Kidney (tissue), 22 donors: ENCODE measurements at places on chromosomes 5 and 9. TPM values are rescaled to one million over a fixed set of nuclear protein-coding genes. Genes with fewer than 3 reads are reported as not detected.

The RMRP gene
- not detected for polyA plus RNA-seq

The GPRIN1 gene
- 0.45 TPM for polyA plus RNA-seq

The SARDH gene
- 12.0 TPM for polyA plus RNA-seq

The SH3PXD2B gene
- polyA plus RNA-seq: 3.1 TPM

The LHX6 gene
- 0.82 TPM for polyA plus RNA-seq

The PNPLA7 gene
- polyA plus RNA-seq: 2.1 TPM

The PPP3R2 gene
- polyA plus RNA-seq: not detected

The SEMA4D gene
- 18.9 TPM for polyA plus RNA-seq

The ARHGEF39 gene
- polyA plus RNA-seq: 0.17 TPM

The BARHL1 gene
- not detected for polyA plus RNA-seq

The IFNA13 gene
- not detected for polyA plus RNA-seq

The CCDC183 gene
- 3.1 TPM for polyA plus RNA-seq

The GZMA gene
- 2.2 TPM for polyA plus RNA-seq

The ZNF346 gene
- polyA plus RNA-seq: 9.5 TPM

The PRDM9 gene
- not detected for polyA plus RNA-seq

The PDCD1LG2 gene
- 1.5 TPM for polyA plus RNA-seq

The NR5A1 gene
- polyA plus RNA-seq: not detected

The SPAAR gene
- 3.2 TPM for polyA plus RNA-seq

The FBXL7 gene
- polyA plus RNA-seq: 3.9 TPM

The PKD2L2 gene
- polyA plus RNA-seq: not detected

The GHR gene
- 6.5 TPM for polyA plus RNA-seq

The FIBCD1 gene
- not detected for polyA plus RNA-seq

The CTNNA1 gene
- polyA plus RNA-seq: 177 TPM

The KIF20A gene
- polyA plus RNA-seq: 0.22 TPM

The C9 gene
- polyA plus RNA-seq: 1.5 TPM

The GLRA1 gene
- not detected for polyA plus RNA-seq

The NKD2 gene
- 7.9 TPM for polyA plus RNA-seq

The GGTA1 gene
- polyA plus RNA-seq: 6.8 TPM

The ZNF454 gene
- polyA plus RNA-seq: 0.77 TPM

The LCN15 gene
- not detected for polyA plus RNA-seq

The TARS1 gene
- 66.0 TPM for polyA plus RNA-seq

The TRIM36 gene
- polyA plus RNA-seq: 0.39 TPM

The PCDHB4 gene
- 0.90 TPM for polyA plus RNA-seq

The MYOZ3 gene
- 1.3 TPM for polyA plus RNA-seq

The C5orf58 gene
- not detected for polyA plus RNA-seq

The DOCK8 gene
- polyA plus RNA-seq: 5.0 TPM

The CLIC3 gene
- 2.1 TPM for polyA plus RNA-seq

The CDH6 gene
- 21.8 TPM for polyA plus RNA-seq

The ZNF484 gene
- 1.9 TPM for polyA plus RNA-seq

The IL12B gene
- polyA plus RNA-seq: not detected

The SLC12A7 gene
- polyA plus RNA-seq: 28.2 TPM

The GNAQ gene
- 16.2 TPM for polyA plus RNA-seq

The UNC5A gene
- polyA plus RNA-seq: not detected

The CTNND2 gene
- 0.15 TPM for polyA plus RNA-seq

The TENT4A gene
- 4.8 TPM for polyA plus RNA-seq

The PCDHA1 gene
- not detected for polyA plus RNA-seq

The SURF4 gene
- polyA plus RNA-seq: 121 TPM

The GBGT1 gene
- polyA plus RNA-seq: 7.9 TPM

The PCDHA9 gene
- not detected for polyA plus RNA-seq

The PCDHGB5 gene
- polyA plus RNA-seq: 0.82 TPM

The FOXD4L4 gene
- polyA plus RNA-seq: not detected

The C5orf46 gene
- not detected for polyA plus RNA-seq

The MLANA gene
- not detected for polyA plus RNA-seq

The CAVIN4 gene
- polyA plus RNA-seq: 0.24 TPM

The CCNJL gene
- polyA plus RNA-seq: 3.8 TPM

The RIC1 gene
- polyA plus RNA-seq: 2.9 TPM

The IFNA4 gene
- polyA plus RNA-seq: not detected
